NCI-H1105 (cell line): ENCODE measurements at places on chromosomes 1 and 21.

GRCh38 chr1:215358356-215358755, 208.7 kb upstream of the KCTD3 start:
- no peak for DNase-seq

DNA sequence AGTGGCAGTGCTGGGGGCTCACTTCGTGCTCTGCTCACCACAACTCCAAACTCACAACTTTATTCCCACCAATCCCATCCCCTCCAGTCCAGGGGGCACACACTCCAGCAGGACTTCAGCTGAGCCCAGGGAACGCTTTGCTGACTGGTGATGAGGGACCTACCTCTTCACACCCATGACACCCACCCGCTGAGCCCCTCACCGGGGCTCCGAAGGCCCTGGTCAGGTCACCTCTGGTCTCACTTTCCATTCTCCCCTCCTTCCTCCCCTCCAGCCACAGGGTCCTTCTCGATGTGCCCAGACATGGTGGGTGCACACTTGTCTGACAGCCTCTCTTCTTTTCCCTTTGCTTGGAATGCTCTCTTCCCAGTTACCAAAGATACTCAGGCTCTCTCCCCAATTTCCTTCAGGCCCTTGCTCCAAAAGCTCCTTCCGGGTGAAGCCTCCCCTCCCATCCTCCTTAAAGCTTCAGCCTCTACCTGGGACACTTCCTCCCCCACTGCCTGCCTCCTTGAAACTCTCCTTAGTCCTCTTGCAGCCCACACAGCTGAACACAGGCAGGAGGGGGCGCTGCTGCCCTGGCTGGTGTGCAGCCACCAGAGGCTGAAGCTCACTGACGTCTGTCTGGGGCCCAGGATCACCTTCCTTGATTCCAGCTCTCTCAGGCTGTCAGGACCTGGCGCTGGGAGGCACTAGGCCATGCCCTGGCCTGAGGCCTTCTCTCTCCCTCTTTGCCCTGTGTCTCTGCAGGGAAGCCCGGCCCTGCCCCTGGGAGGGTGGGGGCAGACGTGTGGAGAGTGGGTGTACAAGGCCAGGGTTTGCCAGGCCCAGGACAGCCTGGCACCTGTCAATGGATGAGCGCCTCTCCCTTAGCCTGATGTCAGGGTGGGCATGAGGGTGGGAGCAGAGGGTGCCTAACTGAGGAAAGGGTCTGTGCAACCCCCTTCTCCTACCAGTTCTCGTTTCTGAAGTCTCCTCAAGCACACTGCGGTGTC, 1.6 kb downstream of the KCNE1 start:
- no peak for DNase-seq

GRCh38 chr21:42780617-42781016, 98.7 kb downstream of the WDR4 start:
- no peak for DNase-seq

- DNase-seq, result no peak
Observed at GRCh38 chr21:33685613-33686197, 43.4 kb downstream of the ITSN1 start.

GRCh38 chr21:14545906-14546480, at the start of gene SAMSN1:
Gene SAMSN1 (minus strand): TSS chr21:14546315. CDS start chr21:14546261, 54 bp downstream.
- DNase-seq, result no peak

- DNase-seq, result no peak
Observed at GRCh38 chr1:200337410-200337809, 72.4 kb downstream of the ZNF281 start.

GRCh38 chr1:97906567-97907241, 14.1 kb downstream of the DPYD start:
- DNase-seq, result no peak

DNA sequence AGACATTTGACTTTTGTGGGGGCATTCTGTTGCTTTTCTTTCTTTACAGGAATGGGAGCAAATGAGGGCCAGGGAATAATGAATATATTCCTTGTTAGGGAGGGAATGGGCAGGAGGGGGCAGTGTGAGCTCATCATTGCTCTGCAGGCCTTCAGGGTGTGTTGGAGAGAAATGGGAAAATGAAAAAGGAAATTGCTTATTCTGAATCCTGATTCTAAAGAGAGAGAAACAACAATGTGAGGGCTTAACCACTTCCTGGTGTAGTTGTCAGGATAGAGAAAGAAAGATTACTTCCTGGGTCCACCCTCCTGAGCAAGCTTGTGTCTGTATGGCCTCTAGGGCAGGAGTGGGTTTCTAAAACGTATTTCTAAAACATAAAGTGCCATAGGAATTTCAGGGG, 28.3 kb downstream of the VANGL2 start:
- no peak for DNase-seq

DNA sequence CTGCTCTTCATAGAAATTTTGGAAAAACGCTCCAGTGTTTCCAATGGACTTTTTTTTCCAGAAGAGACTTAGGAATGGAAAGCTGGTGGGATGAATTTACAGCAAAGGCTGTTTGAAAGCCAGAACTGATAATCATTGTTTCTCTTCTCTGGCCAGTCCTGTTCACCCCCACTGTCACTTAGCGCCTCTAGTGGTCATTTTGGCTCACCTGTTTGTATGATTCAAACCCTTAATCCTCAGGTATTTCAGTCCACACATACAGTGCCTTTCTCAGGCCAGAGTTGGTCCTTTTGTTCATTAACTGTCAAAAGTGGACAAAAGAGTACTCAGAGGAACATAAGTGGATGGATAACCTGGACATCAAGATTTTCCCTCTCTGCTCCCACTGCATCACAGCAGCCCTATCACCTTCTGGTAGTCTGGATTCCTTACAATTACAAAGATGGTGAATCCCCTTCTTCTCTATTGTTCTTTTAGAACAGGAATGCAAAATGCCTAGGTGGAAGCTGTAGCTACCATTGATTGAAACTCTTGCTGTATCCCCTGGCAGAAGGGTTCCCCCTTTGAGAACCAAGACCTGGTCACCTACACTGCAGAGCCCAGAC, 177.6 kb upstream of the OLFM3 start:
- no peak for DNase-seq

DNA sequence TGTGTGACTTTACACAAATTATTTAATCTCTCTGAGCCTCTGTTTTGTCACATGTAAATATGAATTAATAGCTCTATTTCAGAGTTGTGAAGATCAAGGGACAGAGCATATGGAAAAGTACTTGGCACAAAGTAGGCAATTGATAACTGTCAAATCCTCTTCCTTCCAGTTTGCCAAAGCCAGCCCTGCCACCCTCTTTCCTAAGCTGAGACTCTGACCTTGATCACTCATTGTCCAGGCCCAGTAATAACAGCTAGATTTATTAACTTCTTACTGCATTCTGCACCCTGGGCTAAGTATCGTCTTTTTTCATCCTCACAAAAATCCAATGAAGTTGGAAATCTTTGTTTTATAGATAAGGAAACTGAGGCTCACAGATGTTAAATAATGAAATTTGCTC, 70.8 kb upstream of the ATP1A1 start:
- DNase-seq, result no peak

DNA sequence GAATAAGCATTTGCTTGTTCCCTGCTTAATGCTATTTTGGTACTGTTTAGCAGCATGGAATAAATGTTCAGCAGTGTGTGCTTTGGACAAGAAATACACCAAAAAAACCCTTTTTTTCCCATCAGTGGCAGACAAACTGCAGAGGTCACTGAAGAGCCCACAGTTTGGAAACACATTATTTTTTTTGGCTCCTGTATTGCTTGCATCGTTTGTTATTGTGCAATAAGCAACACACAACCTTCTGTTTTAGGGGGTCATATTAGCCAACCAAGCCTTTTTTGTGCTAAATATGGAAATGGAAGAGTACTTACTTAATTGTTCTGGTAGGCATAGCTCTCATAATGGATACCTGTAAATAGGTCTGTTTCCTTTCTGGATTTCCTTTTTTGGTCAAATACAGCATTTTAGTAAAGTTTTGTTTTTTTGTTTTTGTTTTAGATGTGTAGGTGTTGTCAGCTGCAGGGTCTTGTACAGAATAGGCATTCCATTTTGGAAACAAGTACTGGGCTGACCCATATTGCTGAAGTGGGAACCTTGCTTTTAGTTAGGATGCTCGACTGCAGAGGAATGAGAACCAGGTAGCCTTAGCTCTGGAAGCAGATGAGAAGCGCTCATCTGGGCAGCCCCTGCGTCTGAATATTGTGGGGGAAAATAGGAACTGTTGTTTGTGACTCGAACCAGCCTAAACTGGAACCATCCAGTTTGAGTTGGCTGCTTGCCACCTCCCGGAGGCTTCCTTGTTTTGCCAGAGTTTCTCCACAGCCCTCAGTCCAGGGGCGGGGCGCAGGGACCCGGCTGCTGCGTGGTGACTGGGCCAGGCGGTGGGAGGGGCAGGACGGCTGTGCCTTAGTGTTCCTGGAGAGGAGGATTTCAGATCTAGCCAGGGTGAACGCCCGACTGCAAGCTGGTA, 38.4 kb downstream of the SPEN start:
- DNase-seq, result peak; percentile 96
